ENCODE measurements at places on chromosomes 5 and 9. TPM values are rescaled to one million over a fixed set of nuclear protein-coding genes. Genes with fewer than 3 reads are reported as not detected.

RNF183 gene
- 0.37 TPM for total RNA-seq

LARP1 gene
- total RNA-seq, result 90.8 TPM

IL13 gene
- not detected for total RNA-seq

TICAM2 gene
- 7.6 TPM for total RNA-seq

RANBP3L gene
- total RNA-seq, result 0.11 TPM

ZNF879 gene
- total RNA-seq, result 7.6 TPM

TEX48 gene
- total RNA-seq, result not detected

NELFB gene
- 75.9 TPM for total RNA-seq

SHISAL2B gene
- total RNA-seq, result not detected

ADGRD2 gene
- total RNA-seq, result not detected

ZFP62 gene
- total RNA-seq, result 24.1 TPM

PFN3 gene
- total RNA-seq, result not detected

C7 gene
- 0.12 TPM for total RNA-seq

NEUROG1 gene
- total RNA-seq, result not detected

TPPP gene
- total RNA-seq, result 0.25 TPM

PCDHGB2 gene
- total RNA-seq, result 1.2 TPM

NR3C1 gene
- total RNA-seq, result 61.5 TPM

BNIP1 gene
- total RNA-seq, result 30.0 TPM

CTXN3 gene
- total RNA-seq, result not detected

GKAP1 gene
- 1.1 TPM for total RNA-seq

CEP72 gene
- 8.4 TPM for total RNA-seq

PCDHGB7 gene
- total RNA-seq, result 7.4 TPM

CBY3 gene
- not detected for total RNA-seq

FGF18 gene
- total RNA-seq, result 0.22 TPM

PCDHA4 gene
- total RNA-seq, result 0.11 TPM

WDR38 gene
- not detected for total RNA-seq

RASEF gene
- total RNA-seq, result 5.6 TPM

SPATA31C1 gene
- not detected for total RNA-seq

SLC6A18 gene
- not detected for total RNA-seq

RFESD gene
- 4.0 TPM for total RNA-seq

FXN gene
- 3.2 TPM for total RNA-seq

CCNI2 gene
- not detected for total RNA-seq

PCDHGB1 gene
- 0.44 TPM for total RNA-seq

DDX4 gene
- total RNA-seq, result not detected

ZBTB34 gene
- total RNA-seq, result 5.7 TPM

SLC9A3 gene
- total RNA-seq, result 1.2 TPM

INSL4 gene
- not detected for total RNA-seq

PRDM9 gene
- total RNA-seq, result not detected

UTP15 gene
- total RNA-seq, result 25.9 TPM

OBP2B gene
- total RNA-seq, result not detected

ERCC8 gene
- total RNA-seq, result 21.4 TPM

SRD5A1 gene
- 13.6 TPM for total RNA-seq

AGTPBP1 gene
- 11.4 TPM for total RNA-seq

CDH18 gene
- total RNA-seq, result 4.3 TPM

HCN1 gene
- total RNA-seq, result under 0.01 TPM

GHR gene
- total RNA-seq, result 2.5 TPM

SLF1 gene
- total RNA-seq, result 13.2 TPM

CFAP77 gene
- not detected for total RNA-seq

TMEFF1 gene
- 2.5 TPM for total RNA-seq

PCDHA12 gene
- total RNA-seq, result 0.11 TPM

F12 gene
- 0.50 TPM for total RNA-seq

HMMR gene
- 99.1 TPM for total RNA-seq

PTGES gene
- total RNA-seq, result 4.1 TPM

PCDHA6 gene
- 0.77 TPM for total RNA-seq

PCDHB9 gene
- total RNA-seq, result under 0.01 TPM

CLIC3 gene
- total RNA-seq, result 0.55 TPM

IDNK gene
- total RNA-seq, result 6.3 TPM
